ENCODE measurements at places on chromosomes 2 and 18. TPM values are rescaled to one million over a fixed set of nuclear protein-coding genes. Genes with fewer than 3 reads are reported as not detected.

DNA sequence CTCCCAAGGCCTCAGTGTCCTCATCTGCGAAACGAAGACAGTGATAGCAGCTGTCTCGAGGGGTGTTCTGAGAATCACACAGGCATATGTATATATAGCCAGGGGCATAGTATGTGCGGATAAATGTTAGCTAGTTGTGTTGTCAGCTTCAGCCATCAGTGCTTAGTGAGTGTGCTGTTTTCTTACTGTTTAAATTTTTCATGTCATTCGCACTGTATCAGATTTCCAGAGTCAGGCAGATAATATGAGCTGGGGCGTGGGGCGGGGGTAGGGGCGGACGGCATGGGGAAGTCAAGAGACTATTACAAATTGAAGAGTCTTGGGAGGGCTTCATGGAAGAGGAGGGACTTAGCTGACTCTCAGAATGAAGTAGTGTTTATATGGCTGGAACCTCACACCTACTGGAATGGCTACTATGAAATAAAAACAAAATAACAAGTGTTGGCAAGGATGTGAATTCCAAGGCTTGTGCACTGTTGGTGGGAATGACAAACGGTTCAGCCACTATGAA, 7.0 kb downstream of the TRAPPC12 start:
- no peak for DNase-seq

GRCh38 chr18:38367473-38367872, 801.9 kb upstream of the CELF4 start:
- DNase-seq = no peak

GRCh38 chr2:120253021-120253882, 600 bp downstream of the RALB start:
- peak; percentile 79 for DNase-seq

Gene TTR
- total RNA-seq = 159 TPM

Gene EGR4
- not detected for total RNA-seq

- DNase-seq = peak; percentile 60
These were observed 1.5 kb upstream of the NR4A2 start for GRCh38 chr2:156333951-156334495.
